KBM-7 (cell line): ENCODE measurements at places on chromosomes 16 and 17.

- no peak for DNase-seq
These were observed 462.6 kb upstream of the MAF start for GRCh38 chr16:80063031-80063712.

GRCh38 chr16:714079-714478, 839 bp upstream of the METRN start:
- no peak for DNase-seq

DNA sequence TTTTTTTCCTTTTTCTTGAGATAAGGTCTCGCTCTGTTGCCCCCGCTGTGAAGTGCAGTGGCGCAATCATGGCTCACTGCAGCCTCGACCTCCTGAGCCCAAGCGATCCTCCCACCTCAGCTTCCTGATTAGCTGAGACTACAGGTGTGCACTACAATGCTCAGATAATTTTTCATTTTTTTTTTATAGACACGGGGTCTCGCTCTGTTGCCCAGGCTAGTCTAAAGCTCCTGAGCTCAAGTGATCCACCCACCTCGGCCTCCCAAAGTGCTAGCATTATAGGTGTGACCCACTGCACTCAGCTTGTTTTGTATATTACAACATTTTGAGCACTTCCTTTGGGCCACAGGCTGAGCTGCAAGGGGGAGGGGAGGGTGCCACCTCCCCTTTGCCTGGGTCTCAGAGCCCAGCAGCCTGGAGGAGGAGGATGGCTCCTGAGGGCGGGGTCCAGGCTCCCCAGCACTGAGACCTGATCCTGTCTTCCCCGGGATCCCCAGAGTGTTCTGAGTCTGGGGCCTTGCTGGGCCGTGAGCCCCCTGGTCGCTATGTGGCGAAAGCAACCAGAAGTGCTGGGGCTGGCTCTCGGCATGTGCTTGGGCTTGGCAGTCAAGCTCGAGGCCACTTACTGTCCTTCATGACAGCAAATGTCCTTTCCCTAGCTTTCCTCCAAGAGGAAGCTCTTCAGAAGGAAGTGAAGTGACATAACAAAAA, 8.1 kb downstream of the DEF8 start:
- DNase-seq, result peak; percentile 49

DNA sequence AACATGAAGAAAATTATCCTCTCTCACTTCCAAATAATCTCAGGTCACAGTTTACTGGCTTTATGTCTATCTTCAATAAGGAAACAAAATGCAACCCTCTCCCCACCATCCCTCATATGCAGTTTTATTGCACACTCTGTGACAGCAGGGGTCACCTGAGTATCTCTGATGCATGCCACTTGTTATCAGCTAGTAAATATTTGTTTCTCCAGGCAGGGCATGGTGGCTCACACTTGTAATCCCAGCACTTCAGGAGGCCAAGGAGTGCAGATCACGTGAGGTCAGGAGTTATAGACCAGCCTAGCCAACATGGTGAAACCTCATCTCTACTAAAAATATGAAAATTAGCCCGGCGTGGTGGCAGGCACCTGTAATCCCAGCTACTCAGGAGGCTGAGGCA, 61.1 kb downstream of the ADAMTS18 start:
- DNase-seq, result no peak

- no peak for DNase-seq
These were observed 87.5 kb downstream of the AMFR start for GRCh38 chr16:56337858-56338325.

GRCh38 chr17:61431594-61432311, 20.5 kb upstream of the TBX4 start:
- DNase-seq, result no peak

DNA sequence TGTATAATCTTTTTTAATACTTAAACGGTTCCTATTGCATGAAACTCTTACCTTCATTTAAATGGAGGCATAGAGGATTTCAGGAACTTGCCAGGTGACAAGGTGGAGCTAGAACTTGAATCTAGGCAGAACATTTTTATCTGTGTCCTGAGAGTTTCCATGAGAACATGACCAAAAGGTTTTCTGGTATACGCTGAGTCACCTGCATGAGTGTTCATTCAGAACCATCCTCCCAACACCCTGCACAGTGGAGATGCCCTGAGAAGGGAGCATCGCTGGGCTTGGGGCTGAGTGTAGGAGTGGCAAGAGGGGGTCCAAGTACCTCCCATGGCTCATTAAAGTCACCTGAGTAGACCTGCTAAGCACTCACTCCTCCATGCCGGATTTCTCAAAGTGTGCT, 169.7 kb upstream of the CACNG5 start:
- no peak for DNase-seq

DNA sequence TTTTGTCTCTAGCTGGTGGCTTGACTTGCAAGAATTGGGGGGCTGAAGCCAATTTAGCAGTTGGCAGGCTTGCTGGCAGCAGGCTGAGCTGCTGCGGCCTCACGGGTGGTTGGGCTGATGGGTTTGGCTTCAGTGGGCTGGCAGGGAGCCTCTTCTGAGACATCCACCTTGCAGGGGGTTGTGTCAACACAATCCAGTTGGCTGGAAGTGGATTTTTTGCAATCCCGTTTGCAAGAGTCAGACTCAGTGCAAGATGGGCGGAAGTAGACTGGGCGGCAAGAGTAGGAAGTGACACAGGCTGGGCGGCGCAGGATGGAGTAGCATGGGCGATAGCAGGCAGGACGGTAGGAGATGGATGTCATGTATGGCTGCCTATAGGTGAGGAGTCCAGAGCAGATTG, 1.5 kb downstream of the KRTAP16-1 start:
- no peak for DNase-seq

DNA sequence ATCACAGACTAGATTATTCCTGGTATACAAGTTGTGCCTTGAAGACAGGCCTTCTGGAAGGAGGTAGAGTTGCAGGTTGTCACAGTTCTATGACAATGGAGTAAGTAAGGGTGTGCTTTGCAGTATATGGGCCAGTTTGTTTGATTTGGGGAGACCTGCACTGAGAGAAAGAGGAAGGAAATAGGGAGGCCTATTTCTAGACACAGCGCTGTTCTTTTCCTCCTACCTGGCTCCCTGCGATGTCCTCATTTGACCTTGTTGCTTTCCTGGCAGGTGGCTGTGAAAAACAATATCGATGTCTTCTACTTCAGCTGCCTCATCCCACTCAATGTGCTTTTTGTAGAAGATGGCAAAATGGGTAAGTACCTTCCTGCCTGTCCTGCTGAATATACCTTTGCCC, 22.5 kb upstream of the RASL10B start:
- peak; percentile 61 for DNase-seq

GRCh38 chr17:40633871-40634270, 13.7 kb downstream of the SMARCE1 start:
- no peak for DNase-seq

- DNase-seq, result peak; percentile 67
These were observed 8.7 kb upstream of the KAT7 start for GRCh38 chr17:49779739-49780231.
